Hippocampal formation (tissue), 2 donors: ENCODE measurements at places on chromosomes 12 and 14.

- no peak for DNase-seq
Observed at GRCh38 chr12:42691991-42692557, 102.5 kb upstream of the PRICKLE1 start.

DNA sequence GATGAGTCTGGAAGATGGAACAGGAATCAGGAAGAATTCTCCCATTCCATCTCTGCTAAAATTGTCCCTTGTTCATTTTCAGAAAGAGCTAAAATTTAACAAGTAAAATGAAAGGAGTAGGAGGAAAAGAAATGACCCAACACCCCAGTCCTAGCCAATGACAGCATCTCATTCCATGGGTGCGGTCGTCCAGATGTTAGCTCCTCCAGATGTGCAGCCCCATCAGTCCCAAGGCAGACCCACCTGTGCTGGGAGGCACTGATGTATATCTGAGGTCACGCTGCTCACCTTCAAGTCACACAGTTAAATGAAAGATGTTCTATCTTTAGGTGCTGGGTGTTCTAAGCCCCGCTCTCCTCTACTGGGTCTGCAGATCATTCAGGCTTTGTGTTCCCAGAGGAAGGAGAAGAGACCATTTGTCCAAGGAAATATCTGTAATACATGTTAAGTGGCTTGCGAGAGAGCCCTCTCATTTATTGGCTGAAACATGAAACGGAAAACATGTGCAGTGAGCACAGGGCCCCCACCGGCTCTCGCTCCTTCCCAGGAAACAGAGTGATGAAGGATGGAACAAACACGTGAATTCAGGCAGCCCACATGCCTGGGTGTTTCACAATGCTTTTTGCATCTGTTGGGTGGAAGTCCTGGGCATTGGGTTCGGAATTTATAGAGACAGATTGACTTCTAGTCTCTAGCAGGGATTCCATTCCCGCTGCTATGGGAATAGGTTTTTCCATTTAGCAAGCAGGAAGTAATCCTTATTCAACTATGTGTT is 294.6 kb downstream of the NUAK1 start:
- DNase-seq: no peak

DNA sequence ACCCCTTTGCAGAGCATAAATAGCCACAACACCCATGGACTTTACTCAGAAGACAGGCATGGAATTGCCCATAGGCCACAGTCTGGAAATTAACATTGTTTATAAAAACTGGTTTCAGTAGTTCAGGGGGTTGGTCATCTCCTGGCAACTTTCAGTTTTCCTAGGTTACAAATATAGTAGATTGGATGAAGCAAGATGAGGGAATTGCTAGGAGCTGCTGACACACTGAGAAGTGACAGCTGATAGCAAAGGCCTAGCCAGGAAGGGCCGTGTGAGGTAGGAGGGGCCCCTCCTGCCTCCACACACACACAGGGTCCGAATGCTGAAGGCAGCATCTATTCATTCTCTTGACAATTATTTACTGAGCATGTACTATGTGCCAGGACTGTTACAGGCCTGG is 8.3 kb downstream of the GALNT16 start:
- DNase-seq: no peak

DNA sequence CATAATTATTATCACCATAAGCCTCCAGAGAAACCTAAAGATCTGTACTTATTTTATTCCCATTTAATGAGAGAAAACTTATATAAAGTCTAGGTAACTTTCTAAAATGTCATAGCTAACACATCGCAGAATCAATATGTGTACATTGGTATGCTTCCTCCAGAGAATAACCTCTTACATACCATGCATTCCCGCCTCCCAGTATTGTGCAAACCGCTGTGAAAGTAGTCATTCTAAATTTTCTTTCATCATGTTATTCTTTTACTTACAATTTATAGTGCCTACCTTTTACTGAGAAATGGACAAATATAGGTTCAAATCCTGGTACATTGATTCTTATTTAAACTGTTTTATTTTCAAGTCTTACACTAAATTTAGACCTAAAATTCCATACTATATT is 463.4 kb downstream of the LRFN5 start:
- no peak for DNase-seq

DNA sequence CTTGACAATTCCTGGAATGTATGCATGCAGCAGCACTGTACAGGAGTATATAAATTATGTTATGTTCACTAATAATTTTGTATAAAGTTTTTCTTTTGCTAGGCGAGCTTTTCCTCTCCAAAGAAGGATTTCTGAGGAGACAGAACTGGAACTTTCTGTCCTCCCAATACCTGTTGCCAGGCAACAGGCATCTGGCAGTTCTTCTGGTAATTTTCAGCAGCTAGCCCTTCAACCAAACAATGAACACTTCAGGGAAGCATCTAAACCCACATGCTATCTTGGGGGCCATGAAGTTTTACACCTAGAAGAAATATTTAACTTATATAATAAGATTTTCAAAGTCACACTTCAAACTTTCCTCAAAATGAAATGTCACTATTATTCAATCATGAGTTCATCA is 162.9 kb upstream of the SYT10 start:
- no peak for DNase-seq

GRCh38 chr12:57549909-57550640 is at the start of gene KIF5A:
KIF5A (plus strand) TSS chr12:57550044; CDS start chr12:57550272, 228 bp downstream.
- DNase-seq: peak; percentile 32

GRCh38 chr12:90922145-90922627 is 32.8 kb downstream of the CCER1 start:
- no peak for DNase-seq

- DNase-seq: no peak
Observed at GRCh38 chr14:98252820-98253219, 1019.2 kb downstream of the BCL11B start.

GRCh38 chr12:116135209-116135930 is 142.1 kb downstream of the MED13L start:
- no peak for DNase-seq

DNA sequence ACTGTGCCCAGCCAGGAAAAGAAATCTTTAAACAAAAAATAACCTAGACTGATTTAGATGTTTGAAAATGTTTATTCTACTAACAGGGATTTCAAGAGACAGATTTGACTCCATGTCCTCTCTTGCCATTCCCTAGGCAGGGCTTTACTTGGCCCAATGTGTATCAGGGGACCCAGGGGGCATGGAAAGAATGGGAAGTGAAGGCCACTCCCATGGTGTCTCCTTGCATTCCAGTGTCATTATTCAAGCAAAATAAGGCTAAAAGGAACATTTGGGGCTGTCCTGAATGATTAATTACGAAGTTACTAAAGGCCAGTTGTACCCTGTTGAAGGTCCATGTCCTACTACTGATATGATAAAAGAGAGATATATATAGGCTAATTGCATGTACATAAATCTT is 151.9 kb upstream of the ATF7IP start:
- DNase-seq: no peak
